ENCODE measurements at places on chromosomes 7 and 10. TPM values are rescaled to one million over a fixed set of nuclear protein-coding genes. Genes with fewer than 3 reads are reported as not detected.

- DNase-seq = no peak
Observed at GRCh38 chr10:103784723-103785418, 70.5 kb downstream of the SH3PXD2A start.

DNA sequence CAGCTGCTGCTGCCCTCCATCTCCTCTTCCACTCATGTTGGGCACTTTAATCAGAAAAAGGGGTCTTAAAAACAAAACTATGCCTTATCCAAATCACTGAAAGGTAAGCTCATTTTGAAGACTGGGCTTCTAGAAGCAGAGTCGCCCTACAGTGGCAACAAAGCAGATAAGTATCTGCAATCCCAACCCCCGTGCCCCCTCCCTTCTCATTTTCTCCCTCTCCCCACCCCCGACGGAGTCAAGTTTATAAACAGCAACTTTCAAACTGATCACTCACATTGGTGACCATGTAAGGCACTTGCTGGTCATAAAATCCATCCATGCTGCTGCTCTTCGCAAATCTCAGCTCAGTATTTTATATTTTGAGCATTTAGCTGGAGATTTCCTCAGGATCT is 738 bp downstream of the ETV1 start:
- peak; percentile 64 for DNase-seq

DNA sequence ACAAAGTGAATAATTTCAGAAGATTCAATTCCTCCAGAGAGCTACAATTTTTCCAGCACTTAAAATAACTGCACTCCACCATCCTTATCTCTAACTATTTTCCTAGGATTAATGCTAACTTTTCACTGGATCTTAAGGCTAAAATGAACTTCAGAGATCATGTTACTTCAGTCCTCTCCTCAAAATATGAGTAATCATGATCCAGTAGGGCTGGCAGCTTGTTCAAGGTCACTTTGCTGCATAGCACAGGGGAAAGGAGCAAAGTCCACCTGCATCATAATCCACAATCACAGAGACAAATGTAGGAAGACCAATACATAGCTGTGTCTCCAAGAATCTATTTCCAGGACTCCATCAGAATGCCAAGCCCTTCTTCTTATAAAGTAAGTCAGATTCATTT is 150.3 kb downstream of the LRRTM3 start:
- no peak for DNase-seq

DNA sequence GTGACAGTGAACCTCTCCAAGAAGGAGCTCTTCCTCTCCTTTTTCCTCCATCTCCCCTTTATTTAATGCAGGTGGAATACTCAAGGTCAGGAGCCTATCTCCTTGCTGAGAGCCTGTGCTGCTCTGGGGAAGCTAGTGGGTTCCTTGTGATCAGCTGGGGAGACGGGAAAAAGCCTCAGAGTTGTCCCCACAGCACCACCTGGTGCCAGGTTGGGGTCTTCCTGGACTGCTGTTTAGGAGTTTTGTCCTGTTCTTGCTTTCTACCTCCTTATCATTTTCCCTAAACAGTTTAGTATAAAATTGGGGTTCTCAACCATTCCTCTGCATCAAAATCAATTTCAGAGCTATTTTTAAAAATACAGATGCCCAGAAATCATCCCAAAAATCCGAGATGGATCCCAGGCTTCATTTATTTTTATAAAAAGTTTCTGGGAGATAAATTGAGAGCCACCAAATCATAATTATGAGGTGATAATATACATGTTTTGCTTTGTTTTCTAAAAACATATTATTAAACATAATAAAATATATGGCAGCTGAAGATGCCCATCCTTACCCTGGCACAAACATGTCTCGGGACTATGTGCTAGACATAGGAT is 44.3 kb downstream of the MACC1 start:
- DNase-seq = peak; percentile 57

DNA sequence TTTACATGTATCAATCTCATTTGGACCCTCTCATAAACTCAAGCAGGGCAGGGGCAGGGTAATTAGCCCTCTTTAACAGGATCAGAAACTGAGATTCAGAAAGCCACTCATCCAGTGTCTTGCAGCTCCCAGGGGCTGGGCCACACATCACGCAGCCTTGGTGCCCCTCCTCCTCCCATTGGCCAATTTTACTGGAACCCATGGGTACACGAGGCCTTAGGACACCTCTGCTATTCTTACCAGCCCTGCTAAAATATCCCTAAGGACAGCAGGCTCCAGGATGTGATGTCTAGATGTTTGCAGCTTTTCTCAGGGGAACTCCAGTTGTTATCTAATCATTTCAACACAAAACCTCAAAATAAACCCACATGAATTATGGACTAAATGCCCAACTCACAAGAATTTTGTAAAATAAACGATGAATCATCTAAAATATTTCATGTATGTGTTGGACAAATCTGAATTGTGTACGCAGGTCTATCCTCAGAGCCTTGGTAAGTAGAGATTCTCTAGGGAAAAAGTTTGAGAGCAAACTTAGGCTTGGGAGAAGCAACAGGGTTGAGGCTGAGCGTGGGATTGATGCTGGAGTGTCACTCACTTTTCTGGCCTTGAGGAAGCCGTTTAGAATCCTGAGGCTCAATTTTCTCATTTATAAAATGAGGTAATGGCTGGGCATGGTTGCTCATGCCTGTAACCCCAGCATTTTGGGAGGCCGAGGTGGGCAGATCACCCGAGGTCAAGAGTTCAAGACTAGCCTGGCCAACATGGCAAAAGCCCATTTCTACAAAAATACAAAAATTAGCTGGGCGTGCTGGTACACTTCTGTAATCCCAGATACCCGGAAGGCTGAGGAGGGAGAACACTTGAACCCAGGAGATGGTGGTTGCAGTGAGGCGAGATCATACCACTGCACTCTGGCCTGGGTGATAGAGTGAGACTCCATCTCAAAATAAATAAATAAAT is 69.7 kb upstream of the TNS3 start:
- DNase-seq = peak; percentile 99

GRCh38 chr7:81831883-81832282 is 62.0 kb upstream of the HGF start:
- DNase-seq = peak; percentile 4

DNA sequence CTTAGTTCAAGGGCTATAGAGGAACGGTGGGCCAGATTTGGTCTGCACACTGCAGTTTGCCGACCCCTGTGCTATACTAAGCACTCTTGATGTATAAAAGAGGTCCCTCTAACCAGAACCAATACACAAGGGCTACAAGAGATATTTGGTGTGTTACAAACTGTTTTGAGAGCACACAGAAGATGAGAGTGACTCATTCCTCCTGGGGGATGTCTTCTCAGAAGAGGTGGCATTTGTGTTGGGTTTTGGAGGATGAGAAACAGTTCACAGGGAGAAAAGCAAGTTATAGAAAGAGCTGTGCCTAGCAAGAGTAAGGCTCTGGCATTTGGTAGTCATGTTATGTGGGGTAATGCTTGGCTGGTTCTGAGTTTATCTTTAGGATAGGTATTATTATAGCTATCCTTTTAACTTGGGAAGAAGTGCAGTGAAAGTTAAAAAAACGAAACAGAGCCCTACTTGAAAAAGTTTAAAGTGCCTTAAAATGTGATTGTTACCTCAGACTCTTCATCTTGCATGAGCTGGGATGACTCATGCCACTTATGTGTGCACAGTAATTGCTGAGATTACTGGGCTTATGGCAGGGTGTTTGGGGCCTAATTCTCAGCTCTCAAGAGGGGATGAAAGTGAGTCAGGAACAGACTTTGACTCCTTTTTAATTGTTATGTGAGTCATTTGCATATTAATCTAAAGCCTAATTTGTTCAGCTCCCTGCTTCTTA is 160.4 kb downstream of the KIF20B start:
- DNase-seq = peak; percentile 57

- no peak for DNase-seq
Observed at GRCh38 chr7:26664735-26665416, 199.5 kb downstream of the SKAP2 start.

DNA sequence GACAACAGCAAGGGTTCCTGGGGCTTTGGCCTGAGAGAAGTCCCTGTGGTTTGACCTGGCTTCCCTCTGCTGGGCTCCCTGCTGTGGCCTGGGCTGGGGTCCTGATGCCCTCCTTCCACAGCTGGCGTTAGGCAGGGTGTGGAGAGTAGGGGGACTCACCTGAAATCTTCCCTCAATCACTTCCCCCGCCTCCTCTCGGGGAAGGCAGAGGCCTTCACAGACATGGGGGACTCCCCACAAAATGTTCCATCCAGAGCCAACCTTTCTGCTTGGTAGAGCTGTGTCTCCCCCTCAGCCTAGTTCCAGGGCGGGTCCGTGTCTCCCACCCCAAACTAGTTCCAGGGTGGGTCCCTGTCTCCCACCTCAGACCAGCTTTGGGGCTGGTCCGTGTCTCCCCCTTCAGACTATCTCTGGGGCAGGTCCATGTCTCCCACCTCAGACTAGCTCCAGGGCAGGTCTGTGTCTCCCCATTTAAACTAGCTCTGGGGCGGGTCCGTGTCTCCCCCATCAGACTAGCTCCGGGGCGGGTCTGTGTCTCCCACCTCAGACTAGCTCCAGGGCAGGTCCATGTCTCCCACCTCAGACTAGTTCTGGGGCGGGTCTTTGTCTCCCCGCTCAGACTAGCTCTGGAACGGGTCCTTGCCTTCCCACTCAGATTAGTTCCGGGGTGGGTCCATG is 2.2 kb downstream of the PVRIG start:
- no peak for DNase-seq

IL6 gene
- 22.1 TPM for total RNA-seq

VKORC1L1 gene
- 12.7 TPM for total RNA-seq

GPR15LG gene
- total RNA-seq = not detected

AASS gene
- total RNA-seq = 31.6 TPM

SORCS1 gene
- under 0.01 TPM for total RNA-seq

GIMAP5 gene
- total RNA-seq = not detected

Data from fibroblast of lung (primary cell).